Glutamatergic neuron (in vitro differentiated cells): ENCODE measurements at places on chromosomes 3 and 15. TPM values are rescaled to one million over a fixed set of nuclear protein-coding genes. Genes with fewer than 3 reads are reported as not detected.

Gene TUSC7
- total RNA-seq: not detected

Gene MYLK
- total RNA-seq: 4.3 TPM

Gene CAMP
- not detected for total RNA-seq

Gene CLDN1
- not detected for total RNA-seq

Gene OR5K2
- not detected for total RNA-seq

DNA sequence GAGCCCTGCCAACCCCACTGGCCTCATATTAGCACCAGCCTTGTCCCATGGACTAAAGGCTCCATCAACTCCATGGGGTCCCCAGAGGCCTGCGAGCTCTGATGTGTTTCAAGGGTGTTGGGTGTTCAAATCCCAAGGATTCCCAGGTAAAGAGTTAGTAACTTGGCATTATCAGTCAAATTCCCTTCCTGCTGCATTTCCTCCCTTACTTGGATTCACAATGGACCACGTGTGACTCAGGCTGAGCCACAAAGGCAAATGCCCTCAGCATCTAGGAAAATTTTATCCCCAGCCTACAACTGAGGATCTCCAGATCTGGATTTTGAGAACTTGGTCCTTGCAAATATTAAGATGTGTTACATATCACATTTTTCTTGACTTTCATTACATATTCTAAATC lies 58.8 kb downstream of the GADL1 start:
- H3K27ac ChIP-seq: no peak overlapping the region
- H3K27me3 ChIP-seq: no peaks in the 10 kb centered on the region
- H3K4me1 ChIP-seq: no peaks in the 10 kb centered on the region
- no peak overlapping the region for H3K4me3 ChIP-seq

DNA sequence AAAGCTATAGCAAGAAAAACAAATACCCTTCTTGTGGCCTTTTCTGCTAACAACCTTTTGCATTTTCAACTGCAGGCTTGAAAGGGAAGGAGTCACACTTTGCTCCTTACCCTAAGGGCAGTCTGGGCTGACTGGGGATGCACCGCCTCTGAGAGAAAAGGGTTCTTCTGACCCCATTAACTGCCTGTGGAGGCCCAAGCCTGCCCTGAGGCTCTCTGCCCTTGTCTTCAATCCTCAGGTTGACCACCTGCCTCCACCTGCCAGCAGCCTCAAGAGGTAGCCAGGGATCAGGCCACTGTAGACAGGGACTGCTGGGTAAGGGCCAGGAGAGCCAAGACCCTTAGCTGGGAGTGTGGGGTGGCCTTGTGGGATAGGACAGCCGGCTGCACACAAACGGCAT lies 93.8 kb downstream of the SQOR start:
- no peaks in the 10 kb centered on the region for H3K27me3 ChIP-seq
- H3K4me1 ChIP-seq: no peaks in the 10 kb centered on the region
- H3K27ac ChIP-seq: no peak overlapping the region

DNA sequence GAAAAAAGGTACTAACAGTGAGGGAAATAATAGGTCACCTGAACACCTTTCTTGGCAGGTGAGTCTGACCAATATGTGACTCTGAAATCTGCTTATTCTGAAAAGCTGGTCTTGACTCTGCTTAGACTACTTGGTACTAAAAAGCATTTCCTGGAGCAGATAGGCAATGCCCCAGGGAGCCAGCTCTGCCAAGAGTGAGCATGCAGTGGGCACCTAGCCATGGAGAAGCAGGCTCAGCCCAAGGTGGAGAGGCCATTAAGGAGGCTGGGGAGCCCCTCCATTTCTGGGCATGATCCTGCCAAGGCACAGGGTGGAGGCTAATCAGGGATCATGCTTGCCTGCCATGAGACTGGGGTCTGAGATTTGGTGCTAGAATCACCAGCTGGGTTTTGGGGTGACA lies 1.6 kb upstream of the LTF start:
- peaks cover 5% of the 10 kb centered on the region for H3K4me1 ChIP-seq
- H3K4me3 ChIP-seq: no peak overlapping the region
- DNase-seq: no peak
- H3K36me3 ChIP-seq: peaks cover 3% of the 10 kb centered on the region

DNA sequence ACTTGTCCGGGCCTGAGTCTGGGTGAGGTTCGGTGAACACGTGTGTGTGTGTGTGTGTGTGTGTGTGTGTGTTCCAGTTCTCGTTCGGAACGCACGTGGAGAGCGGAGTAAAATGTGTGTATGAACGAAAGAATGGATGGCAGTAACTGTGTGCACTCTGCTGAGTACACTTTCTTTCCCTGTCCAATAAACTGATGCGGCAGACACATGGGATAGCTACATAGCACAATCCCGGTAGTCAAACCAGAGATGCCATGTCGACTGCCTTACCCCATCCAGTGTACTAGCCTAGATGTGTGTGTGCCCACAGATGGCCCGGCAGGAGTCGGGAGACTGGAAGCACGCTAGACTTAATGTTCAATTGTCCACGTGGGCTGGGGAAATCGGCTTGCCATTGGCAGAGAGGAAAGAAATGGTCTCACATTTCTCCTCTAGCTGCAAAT lies 507 bp upstream of the GOLIM4 start:
- peak overlapping the region; percentile 99 for H3K27ac ChIP-seq
- H3K36me3 ChIP-seq: no peaks in the 10 kb centered on the region
- peak overlapping the region; percentile 99 for H3K4me3 ChIP-seq
